Muscle of arm (tissue), 14 donors: ENCODE measurements at places on chromosomes 3 and 15.
A peak's percentile ranks its signal among the peaks of the same experiment; 100 is the strongest.

DNA sequence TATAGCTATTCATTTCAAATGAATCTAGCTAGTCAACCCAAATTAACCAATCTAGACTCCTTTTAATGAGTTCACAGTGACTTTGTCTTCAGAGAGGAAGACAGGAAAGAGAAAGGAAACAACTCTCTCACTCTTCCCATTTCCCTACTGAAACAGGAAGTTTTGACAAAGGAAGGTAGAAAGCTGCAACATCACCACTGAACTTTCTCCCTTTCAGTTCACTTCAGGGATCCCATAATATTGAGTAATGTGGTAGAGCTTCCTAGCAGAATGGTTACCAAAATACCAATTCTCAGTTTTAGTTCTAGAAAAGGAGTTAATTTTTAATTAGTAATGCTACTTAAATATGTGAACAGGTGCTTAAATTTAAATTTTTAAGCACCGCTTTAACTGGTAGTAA lies 7.5 kb downstream of the VPS13C start:
- DNase-seq: no peak

- DNase-seq: no peak
These were observed 126.2 kb upstream of the MRPS22 start for GRCh38 chr3:139217633-139218032.

DNA sequence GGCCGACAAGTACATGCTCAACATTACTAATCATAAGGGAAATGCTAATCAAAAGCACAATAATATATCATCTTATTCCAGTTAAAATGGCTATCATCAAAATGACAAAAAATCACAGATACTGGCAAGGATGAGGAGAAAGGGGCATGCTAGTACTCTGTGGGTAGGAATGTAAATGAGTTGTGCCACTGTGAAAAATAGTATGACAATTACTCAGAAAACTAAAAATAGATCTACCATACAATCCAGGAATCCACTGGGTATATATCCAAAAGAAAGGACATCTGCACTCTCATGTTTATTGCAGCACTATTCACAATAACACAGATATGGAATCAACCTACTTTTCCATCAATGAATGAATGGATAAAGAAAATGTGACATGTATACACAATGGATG lies 1256.5 kb downstream of the SI start:
- DNase-seq: no peak

- DNase-seq: no peak
These were observed 81.7 kb downstream of the CD47 start for GRCh38 chr3:108008931-108009639.

GRCh38 chr3:107416886-107417285 lies 39.6 kb downstream of the CCDC54 start:
- DNase-seq: no peak

DNA sequence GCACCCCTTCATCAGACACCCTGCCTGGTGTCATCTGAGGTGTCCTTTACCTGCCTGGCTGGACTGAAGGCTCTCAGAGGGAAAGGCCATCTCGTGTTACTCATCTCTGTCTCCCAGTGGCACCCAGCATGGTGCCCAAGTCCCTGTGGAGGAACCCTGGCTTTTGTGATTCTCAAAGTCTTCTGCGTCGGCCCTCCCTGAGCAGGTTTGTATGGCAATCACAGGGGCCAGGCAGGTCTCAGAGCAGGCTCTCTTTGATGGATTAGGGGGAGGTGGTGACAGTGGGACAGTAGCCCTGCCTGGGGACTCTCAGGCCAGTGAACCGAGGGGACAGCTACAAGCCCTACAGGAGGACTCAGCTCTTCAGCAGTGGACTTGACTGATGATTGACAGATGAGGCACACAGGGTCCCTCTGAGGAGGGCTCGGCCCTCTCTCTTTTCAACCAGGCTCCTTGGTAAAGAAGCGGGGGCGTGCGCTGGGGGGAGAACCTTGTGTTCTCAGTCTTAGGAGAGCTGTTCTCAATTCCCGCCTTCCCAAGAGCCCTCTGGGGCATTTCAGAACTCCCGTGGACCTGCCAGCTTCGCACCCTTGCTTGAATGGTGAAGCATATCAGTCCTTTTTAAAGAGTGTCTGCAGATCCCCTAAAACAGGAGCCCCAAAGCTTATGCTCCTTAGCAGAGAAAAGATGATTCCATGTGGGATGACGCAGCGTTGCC lies 108.3 kb downstream of the VGLL4 start:
- DNase-seq: no peak

GRCh38 chr3:129330409-129330808 lies 51.7 kb downstream of the HMCES start:
- no peak for DNase-seq

GRCh38 chr3:40848421-40848820 lies 323.7 kb downstream of the ZNF621 start:
- DNase-seq: peak; percentile 37

DNA sequence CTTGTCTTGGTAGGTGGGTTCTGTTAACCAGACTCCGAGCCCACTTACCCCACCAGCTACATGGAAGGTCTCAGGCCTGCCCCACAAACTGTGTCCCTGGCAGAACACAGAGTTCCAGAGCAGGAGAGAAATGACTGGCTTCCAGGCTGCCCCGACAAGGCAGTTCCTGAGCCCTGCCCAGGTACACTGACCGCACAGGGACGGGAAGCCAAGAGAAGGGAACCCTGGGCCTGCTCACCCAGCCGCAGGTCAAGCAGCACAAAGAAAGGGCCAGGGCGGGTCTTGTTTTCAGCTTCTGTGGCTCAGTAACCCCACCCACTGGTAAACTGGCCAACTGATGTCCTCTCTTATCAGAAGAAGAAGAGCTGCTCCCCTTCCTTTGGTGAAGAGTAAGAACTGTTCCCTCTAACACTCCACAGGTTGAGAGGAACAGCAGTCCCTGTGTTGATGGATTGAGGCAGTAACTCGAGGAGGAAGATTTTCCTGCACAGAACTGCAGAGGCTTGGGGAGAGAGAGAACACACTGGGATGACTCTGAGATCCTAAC lies 68.4 kb downstream of the CRTC3 start:
- no peak for DNase-seq

DNA sequence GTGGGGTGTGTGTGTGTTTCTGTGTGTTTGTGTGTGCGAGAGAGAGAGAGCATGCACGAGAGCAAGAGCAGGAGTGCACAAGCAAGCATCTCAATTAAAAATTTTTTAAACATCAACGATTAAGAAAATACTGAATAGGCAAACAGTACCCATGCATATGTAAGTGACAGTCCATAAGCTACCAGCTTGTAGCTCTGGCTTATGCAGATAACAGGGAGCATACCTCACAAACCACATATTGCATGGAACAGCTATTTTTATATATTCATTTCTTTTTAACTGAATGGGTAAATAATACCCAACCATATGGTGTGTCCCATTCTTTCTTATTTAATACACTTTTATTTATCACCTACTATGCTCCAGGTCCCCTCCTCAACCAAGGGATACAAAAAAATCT lies 234.5 kb downstream of the KBTBD8 start:
- no peak for DNase-seq

- peak; percentile 88 for DNase-seq
These were observed 142.2 kb downstream of the ALDH1A2 start for GRCh38 chr15:57923306-57923705.

GRCh38 chr3:184663356-184663755 lies 48.5 kb downstream of the MAGEF1 start:
- DNase-seq: no peak

DNA sequence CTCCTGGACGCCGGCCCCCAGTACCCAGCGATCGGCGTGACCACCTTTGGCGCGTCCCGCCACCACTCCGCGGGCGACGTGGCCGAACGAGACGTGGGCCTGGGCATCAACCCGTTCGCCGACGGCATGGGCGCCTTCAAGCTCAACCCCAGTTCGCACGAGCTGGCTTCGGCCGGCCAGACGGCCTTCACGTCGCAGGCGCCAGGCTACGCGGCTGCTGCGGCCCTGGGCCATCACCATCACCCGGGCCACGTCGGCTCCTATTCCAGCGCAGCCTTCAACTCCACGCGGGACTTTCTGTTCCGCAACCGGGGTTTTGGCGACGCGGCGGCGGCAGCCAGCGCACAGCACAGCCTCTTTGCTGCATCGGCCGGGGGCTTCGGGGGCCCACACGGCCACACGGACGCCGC lies 956 bp downstream of the ZIC1 start:
- no peak for DNase-seq

GRCh38 chr3:187973977-187974870 lies 179.7 kb upstream of the LPP start:
- DNase-seq: no peak

- DNase-seq: no peak
These were observed 45.6 kb upstream of the NDUFB4 start for GRCh38 chr3:120550546-120550945.

DNA sequence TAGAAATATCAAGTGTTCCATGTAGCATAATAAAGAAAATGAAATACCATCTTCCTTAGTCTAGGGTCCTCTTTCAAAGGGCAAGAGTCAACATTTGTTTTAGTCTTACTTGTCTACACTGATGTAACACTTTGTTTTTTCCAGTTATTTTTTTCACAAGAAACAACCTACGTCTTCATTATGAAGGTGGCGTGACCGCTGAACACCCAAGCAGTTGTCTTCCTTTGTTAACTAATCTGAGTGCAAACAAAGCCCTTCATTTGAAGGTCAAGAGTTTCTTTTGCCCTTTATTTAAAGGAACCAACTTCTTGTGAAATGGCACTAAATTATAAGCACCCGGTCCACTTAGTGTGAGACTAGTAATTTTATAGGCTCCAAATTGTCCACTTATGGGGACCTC lies 73.2 kb downstream of the CD47 start:
- no peak for DNase-seq

GRCh38 chr3:71863563-71864190 lies 78.7 kb upstream of the PROK2 start:
- no peak for DNase-seq
